ENCODE measurements at places on chromosomes 16 and 17.

DNA sequence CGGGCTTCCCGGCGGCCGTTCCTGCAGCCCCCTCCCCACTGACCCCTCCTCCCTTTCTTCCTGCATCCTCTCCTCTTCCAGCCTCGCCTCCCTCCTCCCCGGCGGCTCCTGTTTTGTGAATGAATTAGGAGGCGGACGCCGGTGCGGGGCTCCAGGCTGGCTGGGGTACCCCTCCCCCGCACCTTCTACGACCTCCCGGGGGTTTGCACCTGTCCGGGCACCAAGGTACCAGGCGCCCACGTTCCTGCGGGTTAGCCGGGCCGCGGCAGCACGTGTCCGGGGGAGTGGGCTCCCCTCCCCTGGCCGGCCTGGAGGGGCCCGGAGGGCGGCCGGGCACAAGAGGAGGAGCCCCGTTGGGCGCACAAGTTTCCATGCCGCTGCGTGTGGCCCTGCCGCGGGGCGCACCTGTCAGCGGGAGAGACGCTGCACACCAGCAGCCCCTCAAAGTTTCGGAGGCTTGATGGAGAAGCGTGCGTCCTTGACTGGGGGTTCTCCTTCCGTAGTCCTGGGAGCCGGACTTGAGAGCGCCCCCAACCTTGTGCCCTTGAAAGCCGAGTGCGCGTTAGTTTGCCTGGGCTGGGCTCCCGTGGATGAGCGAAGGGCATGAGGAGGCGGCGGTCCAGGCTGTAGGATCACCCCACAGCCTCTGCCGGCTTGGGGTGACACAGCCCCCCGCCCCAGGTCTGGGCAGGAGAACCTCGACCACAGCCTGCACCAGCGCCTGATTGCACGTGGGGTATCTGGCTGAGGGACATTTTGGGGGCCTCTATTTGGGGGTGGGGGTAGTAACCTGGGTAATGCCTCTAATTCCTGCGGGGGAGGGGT is 1.2 kb downstream of the HAS3 start:
- DNase-seq, result no peak

GRCh38 chr16:89354325-89354724 is 136.0 kb downstream of the ANKRD11 start:
- no peak for DNase-seq

DNA sequence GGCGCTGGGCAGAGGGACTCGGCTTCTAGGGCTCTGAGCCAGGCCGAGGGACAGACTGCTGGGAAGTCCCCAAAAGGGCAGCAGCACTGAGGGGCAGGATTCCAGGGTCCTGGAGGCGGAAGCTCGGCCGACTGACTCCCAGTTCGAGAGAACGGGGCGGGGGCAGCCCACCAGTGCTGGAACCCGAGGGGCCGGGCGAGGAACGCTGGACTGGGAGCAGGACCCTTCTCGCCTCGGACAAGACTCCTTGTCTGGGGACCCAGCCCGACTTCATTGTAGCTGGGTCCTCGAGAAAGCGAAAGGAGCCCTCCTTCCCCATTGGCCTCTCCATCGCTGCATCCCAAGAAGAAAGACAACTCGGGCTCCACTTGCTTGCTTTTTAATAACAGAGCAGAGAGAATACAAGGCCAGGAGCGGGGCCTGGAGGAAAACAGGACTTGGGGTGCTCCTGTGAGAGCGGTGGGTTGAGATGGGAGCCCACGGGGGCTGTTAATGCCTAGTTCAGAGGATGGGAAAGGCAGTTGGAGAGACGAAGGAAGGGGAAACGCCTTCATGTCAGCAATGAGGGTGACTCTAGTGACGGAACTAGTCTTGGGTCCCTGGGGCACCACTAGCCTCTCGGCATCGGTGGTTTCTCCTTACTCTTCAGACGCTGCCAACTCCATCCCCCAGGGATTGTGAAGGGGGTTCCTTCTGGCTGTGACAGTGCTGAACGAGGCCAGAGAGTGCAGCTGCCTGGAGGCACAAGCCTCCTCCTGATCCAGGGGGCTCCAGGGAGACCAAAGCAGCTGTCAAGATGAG is 492 bp upstream of the CAMTA2 start:
- DNase-seq, result no peak

- DNase-seq, result no peak
Measured at GRCh38 chr16:65126845-65127624, 5.2 kb upstream of the CDH11 start.

DNA sequence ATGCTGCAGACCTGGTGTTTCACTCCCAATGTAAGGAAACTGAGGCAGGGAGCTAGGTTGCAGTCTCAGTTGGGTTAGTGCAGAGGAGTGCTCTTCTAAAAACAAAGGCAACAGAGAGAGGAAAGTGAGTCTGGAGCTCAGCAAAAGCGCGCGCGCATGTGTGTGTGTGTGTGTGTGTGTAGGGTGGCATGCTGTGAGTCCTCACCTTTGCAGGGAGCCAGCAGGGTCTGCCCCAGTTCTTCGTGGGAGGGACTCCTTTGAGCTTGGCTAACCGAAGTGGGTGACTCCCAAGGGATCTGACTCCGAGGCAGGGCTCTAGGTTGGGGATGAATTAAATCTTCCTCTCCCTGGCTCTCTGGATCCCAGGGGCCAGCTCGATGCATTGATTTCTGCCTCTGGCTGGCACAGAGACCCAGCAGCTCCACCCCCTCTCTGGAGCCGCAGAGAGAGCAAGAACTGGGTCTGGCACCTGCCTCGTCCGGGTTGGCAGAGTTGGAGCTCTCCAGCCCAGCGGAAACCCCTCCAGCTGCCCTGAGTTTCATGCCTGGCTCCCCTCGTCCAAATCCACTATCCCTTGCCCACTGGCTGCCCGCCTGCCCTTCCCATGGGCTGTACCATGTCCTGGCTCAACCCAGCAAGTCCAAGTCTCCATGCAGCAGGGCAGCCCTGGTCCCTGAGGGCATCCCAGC is 1.3 kb upstream of the BTBD17 start:
- DNase-seq, result no peak

All from stimulated activated CD4-positive, alpha-beta T cell treated with anti-CD3 and anti-CD28 coated beads, Interleukin-1b, Interleukin-23, amount 100 ng/mL, for 1 hour (primary cell).